ENCODE measurements at places on chromosomes 6 and 20. TPM values are rescaled to one million over a fixed set of nuclear protein-coding genes. Genes with fewer than 3 reads are reported as not detected.

DNA sequence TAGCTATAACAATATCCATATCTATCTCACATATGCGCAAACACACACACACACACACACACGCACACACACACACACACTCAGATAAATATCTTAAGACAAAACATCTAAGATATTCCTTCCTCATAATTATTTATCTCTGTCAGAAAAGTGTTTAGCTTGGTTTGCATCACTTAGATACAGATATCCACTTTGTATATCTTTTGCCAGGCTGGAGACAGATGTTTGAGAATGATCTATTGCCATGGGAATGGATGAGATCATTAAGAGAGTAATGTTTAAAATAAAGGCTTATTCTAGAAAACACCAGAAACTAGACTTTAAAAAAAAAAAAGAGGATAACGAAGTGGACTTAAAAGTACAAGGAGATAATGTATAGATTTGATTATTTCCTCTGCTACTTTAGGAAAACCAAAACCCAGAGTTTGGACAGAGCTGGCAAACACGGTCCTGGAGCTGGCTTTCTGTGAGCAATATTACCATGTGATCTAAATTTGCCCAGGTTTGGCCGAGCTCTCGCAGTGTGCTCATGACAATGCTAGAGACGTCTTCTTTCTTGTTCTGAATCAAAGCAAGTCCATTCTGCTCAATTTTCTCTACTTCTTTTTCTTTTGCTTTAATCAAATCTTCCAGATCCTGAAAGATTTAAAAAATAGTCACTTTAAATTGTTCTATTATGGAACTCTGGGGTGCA, 411.8 kb downstream of the SYNE1 start:
- no peak for DNase-seq

DNA sequence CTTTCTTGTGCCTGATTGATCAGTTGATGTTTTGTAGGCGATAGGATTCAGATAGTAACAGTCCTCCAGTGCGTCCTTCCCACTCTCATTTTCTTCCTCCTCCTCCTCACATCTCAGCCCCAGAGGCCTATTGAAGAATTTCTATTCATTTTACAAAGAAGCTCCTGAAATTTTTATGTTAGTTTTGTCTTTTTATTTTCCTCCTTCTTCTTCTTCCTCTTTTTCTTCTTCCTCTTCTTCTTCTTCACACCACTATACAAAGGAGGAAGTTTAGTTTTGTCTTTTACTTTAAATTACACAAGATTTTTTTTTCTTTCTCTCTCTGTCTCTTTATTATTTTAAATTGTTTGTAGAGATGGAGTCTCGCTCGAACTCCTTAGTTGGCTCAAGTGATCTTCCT, 19.1 kb downstream of the BTN2A1 start:
- no peak for DNase-seq

GRCh38 chr6:35302604-35303241, 5.1 kb downstream of the DEF6 start:
- DNase-seq: peak; percentile 11

GRCh38 chr6:168318090-168318489, 1.5 kb downstream of the DACT2 start:
- no peak for DNase-seq

DNA sequence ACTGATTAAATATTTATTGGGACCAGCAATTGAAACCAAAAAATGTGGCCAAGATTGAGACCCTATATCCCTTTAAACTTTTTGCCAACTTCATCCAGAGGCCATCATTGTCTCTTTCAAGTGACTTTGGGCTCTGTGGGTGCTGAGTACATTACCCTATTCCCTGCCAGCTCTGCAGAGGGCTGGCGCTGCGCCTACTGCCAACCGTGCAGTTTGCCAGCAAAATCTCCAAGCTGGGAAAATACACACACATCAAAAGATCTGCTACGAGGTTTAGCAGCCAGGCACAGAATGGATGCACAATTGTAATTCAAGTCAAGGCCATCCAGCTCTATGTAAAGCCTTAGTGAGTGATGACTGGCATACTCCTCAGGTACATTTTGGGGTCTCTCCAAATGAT, 125.0 kb downstream of the CBLN4 start:
- no peak for DNase-seq

DNA sequence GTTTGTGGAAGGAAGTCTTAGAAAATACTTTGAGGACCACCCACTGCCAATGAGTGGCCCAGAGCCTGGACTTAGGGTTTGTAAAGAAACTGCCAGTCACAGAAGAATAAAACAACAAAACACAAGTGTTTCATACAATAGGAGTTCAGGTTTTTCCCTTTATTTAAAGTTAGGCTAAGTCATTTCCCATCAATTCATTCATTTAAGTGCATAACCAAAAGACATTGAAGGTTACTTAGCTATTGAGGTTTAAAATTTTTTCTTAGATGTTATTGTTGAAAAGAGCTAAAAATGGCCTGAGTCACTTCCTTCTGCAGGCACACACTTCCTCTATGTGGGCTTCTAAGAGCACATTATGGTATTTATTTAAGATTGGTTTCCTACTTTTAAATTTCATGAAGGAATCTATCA, 54.2 kb downstream of the ARMC2 start:
- peak; percentile 51 for DNase-seq

The FAXC gene
- total RNA-seq: 1.3 TPM

GRCh38 chr20:4135385-4136077, 120.2 kb upstream of the RNF24 start:
- peak; percentile 76 for DNase-seq

The TMEM242 gene
- 5.2 TPM for total RNA-seq

DNA sequence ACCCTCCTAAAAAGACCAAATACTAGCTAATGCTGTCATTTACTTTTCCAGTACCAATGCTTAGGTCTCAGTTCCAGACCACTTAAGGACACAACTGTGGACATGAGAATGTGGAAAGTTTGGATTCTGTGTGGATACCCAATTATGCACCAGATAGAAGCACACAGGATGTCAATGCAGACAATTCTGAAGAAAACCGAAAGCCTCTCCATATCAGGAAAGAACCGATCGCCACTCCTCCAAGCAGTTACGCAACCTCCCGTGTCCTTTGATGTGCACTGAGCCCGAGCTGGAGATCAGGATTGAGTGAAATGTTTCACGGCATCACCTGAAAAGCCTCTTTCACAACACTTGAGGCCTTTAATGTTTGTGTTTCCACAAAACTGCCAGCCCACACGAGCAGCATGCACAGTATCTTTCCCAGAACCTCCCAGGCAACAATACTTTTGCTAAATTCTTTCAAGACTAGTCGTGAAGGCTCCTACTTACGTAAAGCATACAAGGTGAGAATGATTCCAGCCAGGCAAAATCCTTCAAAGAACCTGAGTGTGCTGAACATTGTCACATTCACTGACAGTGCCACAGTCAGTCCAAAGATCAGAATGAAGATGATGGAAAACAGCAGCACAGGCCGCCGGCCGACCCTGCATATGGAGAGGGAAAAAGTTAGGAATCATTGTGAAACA, 47.0 kb downstream of the SLC22A23 start:
- no peak for DNase-seq

All from lung microvascular endothelial cell (primary cell).